NCI-H226 (cell line): ENCODE measurements at places on chromosomes 11 and 22.

GRCh38 chr11:60208146-60208895 is 25.4 kb upstream of the MS4A6A start:
- no peak for DNase-seq

DNA sequence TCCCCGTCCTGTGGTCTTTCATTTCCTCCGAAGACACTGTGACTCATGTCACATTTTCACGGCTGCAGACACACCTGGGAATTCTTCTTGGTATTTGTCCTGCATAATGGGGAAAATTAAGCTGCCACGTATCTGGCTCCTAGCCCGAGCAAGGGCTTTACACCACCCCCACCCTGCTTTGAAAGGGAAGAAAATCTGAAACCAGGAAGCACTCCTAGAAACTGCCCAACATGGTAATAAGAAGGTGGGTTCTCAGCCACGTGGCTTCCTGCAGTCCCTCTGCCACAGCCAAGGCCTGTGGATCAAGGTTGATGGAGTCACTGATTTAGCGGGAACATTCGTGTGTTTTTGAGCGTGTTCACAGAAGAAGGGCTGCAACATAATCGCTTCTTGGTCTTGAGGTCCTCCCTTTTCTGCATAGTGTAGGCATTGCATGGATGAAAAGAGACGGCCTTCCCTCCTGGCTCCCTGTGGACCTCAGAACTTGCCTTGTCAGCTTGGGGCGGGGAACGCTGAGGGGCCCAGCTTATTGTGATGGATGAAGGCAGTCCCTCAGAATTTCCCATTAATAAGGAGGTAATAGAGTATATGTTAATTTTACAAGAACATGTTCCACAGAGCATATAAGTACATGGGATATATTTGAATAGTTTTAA is 292.0 kb downstream of the NTM start:
- no peak for DNase-seq

- no peak for DNase-seq
Measured at GRCh38 chr11:77074205-77074604, 7.4 kb downstream of the CAPN5 start.

DNA sequence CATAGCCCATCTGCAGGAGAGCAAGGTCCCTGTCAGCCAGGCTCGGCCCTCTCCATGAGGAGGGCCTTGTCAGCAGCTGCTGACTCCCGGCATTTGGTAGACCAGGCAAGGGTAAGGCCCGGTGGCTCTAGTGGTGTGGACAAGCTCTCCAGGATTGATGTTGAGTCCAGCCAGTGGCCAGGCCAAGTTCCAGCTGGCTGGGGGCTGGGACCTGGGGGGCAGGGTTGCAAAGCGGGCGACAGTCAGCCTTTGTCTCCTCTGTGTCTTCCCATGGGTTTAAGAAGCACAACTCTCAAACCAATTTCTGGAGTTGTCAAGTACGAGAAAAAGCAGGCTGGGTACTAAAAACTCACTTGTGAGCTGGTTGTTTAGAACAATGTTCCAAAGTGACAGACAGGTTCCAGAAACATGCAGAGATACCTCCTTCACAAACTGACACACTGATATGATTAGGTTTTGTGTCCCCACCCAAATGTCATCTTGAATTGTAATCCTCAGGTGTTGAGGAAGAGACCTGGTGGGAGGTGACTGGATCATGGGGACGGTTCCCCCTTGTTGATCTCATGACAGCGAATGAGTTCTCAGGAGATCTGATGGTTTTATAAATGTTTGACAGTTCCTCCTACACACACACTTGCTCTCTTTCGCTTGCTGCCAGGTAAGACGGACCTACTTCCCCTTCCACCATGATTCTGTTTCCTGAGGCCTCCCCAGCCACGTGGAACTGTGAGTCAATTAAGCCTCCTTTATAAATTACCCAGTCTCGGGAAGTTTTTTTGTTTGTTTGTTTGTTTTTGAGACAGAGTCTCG is 52.3 kb upstream of the SERPIND1 start:
- no peak for DNase-seq

- no peak for DNase-seq
Measured at GRCh38 chr11:61737636-61738386, 14.6 kb upstream of the MYRF start.
